Umbilical cord (tissue), 2 donors: ENCODE measurements at places on chromosomes 4 and X. TPM values are rescaled to one million over a fixed set of nuclear protein-coding genes. Genes with fewer than 3 reads are reported as not detected.

Gene RAI2
- total RNA-seq = 4.1 TPM

Gene CAPN6
- total RNA-seq = 3.4 TPM

Gene GPR78
- total RNA-seq = 7.9 TPM

Gene NHS
- 3.6 TPM for total RNA-seq

Gene KIAA1210
- 0.24 TPM for total RNA-seq

Gene LSM6
- 40.9 TPM for total RNA-seq

Gene PCSK1N
- not detected for total RNA-seq

Gene MAGEA4
- not detected for total RNA-seq

Gene FAM9C
- 3.9 TPM for total RNA-seq

Gene ASMT
- total RNA-seq = not detected

Gene FGB
- 14.7 TPM for total RNA-seq

Gene CT45A10
- not detected for total RNA-seq

Gene GAGE12H
- not detected for total RNA-seq

Gene PCDH19
- total RNA-seq = 1.2 TPM
